ENCODE measurements at places on chromosomes 13 and 19.
A peak's percentile ranks its signal among the peaks of the same experiment; 100 is the strongest.

- no peak for DNase-seq
These were observed 245.3 kb upstream of the HTR2A start for GRCh38 chr13:47142105-47142504.

- peak; percentile 91 for DNase-seq
These were observed 8.8 kb downstream of the GTPBP3 start for GRCh38 chr19:17346109-17346671.

GRCh38 chr19:54373781-54374631, 9.3 kb upstream of the LAIR1 start:
- no peak for DNase-seq

- DNase-seq: no peak
These were observed 283.1 kb downstream of the KLF12 start for GRCh38 chr13:73851104-73851503.

DNA sequence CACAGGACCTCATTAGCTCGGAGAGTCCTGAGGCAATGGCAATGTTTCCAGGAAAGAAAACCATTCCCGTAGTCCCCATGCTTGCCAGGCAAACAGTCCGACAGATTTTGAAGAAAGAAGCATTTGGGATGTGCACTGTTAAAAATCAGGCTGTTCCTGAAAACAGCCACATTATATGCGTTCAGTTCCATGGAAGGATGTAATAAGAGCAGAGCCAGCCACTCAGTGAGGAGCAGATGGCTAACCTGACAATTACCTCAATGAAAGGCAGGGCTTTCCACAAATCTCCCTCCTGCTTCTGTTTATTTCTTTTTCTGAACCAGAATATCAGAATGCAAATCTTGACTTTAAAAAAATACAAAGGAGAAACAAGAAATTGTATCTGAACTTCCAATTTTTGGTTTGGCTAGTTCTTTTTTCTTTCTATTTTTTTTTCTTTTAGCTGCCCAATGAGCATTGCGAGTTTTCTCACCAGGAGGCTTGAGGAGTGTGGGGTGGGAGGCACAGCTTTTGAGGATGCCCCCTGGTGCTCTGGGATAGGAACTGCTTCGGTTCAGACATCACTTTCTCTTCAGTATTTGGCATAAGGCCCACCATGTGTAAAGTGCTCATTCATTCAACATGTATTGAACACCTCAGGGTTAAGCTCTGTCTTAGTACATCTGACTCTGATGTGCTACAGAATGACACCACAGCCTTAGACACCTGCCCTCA, 124.2 kb downstream of the TBC1D4 start:
- DNase-seq: peak; percentile 57

DNA sequence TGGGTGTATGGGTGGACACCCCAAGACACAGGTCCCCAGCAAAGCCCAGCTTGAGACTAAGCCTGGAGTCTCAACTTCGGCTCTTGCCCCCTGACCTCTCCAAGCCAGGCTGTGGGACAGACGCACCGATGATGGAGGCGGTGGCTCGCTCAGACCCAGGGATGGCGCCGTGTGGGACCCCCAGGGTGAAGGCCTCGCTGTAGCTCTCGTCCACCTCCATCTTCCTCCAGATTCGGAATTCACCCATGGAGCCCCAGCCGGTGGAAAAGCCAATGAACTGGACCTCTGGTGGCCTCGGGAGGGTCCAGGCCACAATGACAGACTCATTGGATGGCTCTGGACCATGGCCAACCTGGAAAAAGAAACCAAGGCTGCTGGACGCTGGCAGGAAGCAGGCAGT, 39.1 kb downstream of the F2RL3 start:
- DNase-seq: no peak

DNA sequence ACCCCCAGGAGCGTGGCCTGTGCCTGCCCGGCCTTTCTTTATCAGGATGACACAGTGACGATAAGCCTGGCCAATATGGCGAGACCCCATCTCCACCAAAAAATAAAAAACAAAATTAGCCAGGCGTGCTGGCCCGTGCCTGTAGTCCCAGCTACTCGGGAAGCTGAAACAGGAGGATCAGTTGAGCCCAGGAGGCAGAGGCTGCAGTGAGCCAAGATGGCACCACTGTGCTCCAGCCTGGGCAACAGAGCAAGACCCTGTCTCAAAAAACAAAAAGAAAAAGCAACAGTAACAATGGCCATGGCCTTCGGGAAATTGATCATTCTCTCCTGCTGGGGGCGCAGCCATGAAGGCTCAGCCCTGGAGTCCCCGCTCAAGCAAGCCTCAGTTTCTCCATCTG, 11.1 kb downstream of the PEX11G start:
- DNase-seq: no peak

DNA sequence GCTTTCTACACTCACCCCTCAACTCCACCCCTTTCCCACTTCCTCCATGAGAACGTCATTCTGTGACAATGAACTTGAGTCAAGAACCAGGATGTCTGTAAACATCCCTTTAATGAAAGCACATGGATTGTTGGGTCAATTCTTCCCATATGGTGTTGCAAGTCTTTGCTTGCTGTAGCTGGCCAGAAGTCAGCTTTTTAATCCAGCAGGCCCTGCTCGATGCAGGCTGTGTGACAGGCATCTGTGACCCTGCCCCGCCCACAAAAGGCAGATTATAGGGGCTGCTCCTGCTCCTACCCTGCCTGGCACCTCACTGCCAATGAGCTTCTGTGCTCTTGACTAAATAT, 78.0 kb downstream of the STARD13 start:
- DNase-seq: no peak

DNA sequence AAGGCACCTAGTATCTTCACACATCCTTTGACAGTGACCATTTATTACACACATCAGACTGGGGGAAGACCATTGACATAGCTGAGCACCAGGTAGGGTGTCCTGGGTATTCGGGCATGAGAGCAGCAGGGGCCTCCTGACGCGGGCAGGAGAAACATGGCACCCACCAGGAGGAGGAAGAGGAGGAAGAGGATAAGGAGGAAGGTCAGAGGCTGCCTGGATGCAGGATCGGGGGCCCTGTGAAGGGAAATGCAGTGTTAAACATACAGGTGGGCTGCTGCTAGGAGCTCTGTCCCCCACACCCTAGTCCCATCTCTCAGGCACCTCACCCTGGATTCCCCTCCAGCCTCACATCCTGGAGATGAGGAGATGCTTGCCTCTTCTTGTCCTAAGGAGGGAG, 5.3 kb downstream of the SYNE4 start:
- DNase-seq: no peak

DNA sequence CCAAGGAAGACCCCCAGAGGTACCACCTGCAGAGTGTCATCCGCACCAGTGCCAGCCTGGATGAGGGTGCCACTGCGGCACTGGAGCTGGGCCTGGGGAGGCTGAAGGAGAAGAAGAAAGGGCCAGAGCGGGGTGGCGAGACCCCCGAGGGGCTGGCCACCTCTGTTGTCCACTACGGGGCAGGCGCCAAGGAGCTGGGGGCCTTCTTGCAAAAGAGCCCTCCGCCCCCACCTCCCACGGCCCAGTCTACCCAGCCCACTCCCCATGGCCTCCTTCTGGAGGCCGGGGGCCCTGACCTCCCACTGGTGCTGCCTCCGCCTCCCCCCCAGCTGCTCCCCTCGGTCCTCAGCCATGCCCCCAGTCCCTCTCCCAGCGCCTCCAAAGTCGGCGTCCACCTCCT, 5.4 kb downstream of the PRR12 start:
- no peak for DNase-seq

DNA sequence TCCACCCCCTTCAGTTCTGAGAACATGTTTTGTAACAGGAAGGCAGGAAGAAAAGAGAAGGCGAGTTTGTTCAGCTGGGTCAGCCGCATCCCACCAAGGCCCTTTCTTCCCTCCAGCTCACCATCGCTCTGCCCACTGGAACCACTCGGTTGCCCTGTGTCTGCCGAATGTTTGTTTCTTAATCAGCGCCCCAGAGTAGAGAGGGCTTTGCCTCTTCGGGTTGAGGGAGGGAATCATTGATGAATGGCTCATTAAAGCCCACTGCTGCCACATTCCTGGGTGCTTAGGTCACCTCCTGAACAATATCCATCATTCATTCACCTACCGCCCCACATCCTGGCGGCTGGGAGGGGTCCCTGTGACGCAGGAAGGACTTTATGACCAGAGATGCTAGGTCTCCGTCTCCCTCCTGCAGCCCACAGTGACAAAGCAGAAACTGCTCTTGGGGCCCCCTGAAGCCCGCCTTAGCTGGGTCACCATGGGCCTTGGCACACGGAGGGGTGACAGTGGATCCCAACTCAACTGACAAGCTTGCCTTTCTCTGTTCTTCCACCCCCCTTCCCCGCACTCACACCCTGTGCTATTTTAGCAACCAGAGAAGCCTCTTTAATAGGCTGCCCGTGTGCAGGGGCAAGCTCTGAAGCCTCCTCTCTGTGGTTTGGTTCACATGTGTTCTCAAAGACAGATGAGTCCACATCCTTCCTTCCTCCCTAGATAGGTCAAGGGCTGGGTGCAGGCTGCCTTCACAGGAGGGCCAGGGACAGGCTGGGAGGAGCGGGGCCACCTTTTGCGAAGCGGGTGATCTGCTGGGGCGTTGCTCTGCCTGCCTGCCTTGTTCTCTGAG, 46.2 kb downstream of the ACTN4 start:
- DNase-seq: peak; percentile 34

- DNase-seq: no peak
These were observed 107.9 kb upstream of the SLC7A1 start for GRCh38 chr13:29703421-29703820.

DNA sequence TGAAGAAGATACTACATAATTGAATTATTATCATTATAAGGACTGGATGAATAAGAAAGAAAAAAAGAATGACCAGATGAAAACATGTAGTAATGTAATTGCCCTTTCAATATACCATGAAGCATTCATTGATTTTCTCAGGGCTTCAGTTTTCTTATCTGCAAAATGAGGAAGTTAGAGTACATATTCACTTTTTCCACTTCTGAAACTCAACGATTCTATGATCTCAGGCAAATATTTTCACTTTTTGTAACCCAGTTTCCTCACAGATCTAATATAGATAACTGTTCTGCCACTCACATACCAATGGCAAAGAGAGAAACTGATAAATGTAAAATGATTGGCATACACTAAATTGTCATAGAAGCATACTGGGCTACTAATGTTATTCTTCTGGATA, 856.6 kb upstream of the KLHL1 start:
- no peak for DNase-seq

DNA sequence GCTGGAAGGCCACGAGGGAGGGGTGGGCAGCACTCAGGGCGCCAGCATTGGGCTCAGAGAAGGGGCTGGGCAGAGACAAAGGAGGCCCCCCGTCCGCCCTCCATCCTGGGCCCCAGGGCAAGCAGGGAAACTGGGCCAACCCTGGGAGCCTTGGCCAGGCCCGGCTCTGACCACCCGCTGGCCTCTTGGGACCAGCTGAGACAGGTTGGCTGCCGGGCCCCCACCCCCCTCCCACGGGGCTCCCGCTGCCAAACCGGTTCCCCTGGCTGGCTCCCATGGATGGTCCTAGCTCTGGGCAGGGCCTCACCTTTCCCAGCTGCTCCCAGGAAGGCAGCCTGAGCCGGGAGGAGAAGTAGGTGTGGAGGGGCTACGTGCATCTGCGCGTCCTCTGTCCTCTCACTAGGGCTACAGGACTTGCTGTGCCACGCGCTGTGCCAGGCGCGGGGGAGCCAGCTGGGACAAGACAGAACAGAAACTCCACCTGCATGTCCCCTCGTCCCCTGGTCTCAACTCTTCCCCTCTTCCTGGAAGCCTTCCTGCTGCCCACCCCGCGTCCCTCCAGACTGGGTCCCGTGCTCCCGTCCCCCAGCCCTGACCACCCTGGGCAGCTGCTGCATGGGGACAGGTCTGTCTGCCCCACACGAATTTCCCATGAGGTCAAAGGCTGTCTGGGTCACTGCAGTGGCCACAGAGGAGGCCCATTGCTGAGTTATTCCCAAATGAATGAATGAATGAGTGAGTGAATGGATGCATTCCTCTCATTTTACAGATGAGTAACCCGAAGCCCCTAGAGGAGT, 29.1 kb upstream of the NCCRP1 start:
- DNase-seq: no peak

- DNase-seq: no peak
These were observed 7.3 kb downstream of the ADPRHL1 start for GRCh38 chr13:113445791-113446487.

- DNase-seq: no peak
These were observed 418.9 kb downstream of the DIAPH3 start for GRCh38 chr13:59744747-59745391.

- DNase-seq: no peak
These were observed 64.9 kb downstream of the GADD45B start for GRCh38 chr19:2540646-2541454.

GRCh38 chr19:7506385-7507328, 9.2 kb upstream of the ZNF358 start:
- peak; percentile 66 for DNase-seq

DNA sequence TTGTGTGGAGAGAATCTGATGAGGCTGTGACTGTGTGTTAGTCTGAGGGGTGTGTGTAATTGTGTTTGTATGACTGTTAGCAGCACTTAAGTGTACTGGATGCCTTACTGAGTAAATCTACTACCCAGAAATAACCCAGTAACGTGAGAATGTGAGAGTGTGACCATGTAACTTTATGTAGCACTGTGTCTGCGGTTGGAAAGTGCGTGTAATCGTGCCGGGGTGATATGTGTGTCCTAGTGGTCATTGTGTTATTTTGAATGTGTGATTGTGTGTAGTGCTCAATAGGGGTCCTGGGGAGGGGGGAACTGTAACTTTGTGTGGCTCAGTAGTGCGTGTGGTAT, 550 bp downstream of the ZNF383 start:
- peak; percentile 35 for DNase-seq

DNA sequence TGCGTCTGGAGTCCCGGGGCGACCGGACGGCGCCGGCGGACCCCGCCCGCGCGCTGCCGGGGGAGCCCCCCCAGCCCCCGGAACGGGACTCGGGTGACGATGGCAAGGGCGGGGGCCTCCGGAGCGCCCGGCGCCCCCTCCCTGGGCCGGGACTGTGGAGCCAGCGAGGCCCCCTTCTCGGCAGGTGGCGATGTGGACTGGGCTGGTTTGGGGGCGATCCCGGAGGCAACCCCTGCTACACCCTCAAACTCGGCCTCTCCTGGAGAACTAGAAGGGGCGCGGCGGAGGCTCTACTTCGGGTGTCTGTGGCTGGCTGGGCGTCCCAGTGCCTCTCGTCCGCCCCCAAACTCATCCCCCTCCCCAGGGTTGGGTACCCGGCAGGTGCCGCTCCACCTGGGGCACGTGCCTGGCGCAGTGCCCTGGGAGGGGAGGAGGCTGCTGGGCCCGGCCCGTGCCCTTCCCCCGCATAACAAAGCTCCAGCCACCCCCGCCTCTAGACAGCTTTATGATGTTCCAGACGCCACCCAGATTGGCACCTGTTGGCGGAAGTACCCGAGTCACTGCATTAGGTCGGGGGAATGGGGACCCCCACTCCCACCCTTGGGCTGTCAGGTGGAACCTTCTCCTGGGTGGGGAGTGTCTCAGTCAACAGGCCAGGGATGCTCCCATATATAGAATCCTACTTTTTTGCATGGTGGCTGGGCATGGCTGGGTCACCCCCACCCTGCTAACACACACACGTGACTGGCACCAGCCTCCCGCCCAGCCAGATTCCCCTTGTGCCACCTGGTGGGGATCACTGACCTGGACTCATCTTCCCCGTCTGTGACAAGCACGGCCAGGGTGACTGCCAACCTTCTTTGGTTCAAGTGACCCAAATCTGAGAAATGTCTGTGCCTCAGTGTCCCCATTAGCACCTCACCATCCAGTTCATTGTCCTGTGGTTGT, 722 bp downstream of the PKN1 start:
- DNase-seq: peak; percentile 52
